A549 treated with CORT108297 at 1 μM for 4 hours (cell line): ENCODE measurements at places on chromosomes 12 and 14. TPM values are rescaled to one million over a fixed set of nuclear protein-coding genes. Genes with fewer than 3 reads are reported as not detected.

TBK1 gene
- 22.3 to 29.5 TPM (median 24.0 TPM) in 5 replicates for total RNA-seq

CLEC2A gene
- not detected in 5 replicates for total RNA-seq

CABP1 gene
- 0.08 to 0.28 TPM (median 0.25 TPM) in 5 replicates for total RNA-seq

SLC6A13 gene
- 0.17 to 0.36 TPM (median 0.33 TPM) in 5 replicates for total RNA-seq

KIF5A gene
- total RNA-seq: 0.10 to 0.36 TPM (median 0.24 TPM) in 5 replicates

ATP5MC2 gene
- total RNA-seq: 597 to 726 TPM (median 680 TPM) in 5 replicates

TTC8 gene
- 39.7 to 43.2 TPM (median 40.8 TPM) in 5 replicates for total RNA-seq

TMTC1 gene
- 0.02 to 0.16 TPM (median 0.06 TPM) in 5 replicates for total RNA-seq

PLEK2 gene
- 20.6 to 29.7 TPM (median 26.1 TPM) in 5 replicates for total RNA-seq

CLEC14A gene
- not detected in 5 replicates for total RNA-seq

COCH gene
- total RNA-seq: 21.4 to 26.9 TPM (median 24.2 TPM) in 5 replicates

NPAS3 gene
- not detected in 5 replicates for total RNA-seq

CSRP2 gene
- 20.3 to 23.1 TPM (median 20.6 TPM) in 5 replicates for total RNA-seq

KRT75 gene
- 0.13 to 0.21 TPM (median 0.16 TPM) in 5 replicates for total RNA-seq

TPPP2 gene
- not detected in 5 replicates for total RNA-seq

DACT1 gene
- total RNA-seq: 0.50 to 0.65 TPM (median 0.59 TPM) in 5 replicates

GPR162 gene
- total RNA-seq: 0.27 to 0.57 TPM (median 0.42 TPM) in 5 replicates

BICDL1 gene
- 2.7 to 4.8 TPM (median 4.3 TPM) in 5 replicates for total RNA-seq

AGAP2 gene
- total RNA-seq: 0.12 to 0.27 TPM (median 0.15 TPM) in 5 replicates

TMCC3 gene
- total RNA-seq: 0.90 to 1.6 TPM (median 1.2 TPM) in 5 replicates

DIO3 gene
- total RNA-seq: 0.03 to 0.08 TPM (median 0.03 TPM) in 3 of 5 replicates, not detected in the others

AHNAK2 gene
- 182 to 238 TPM (median 196 TPM) in 5 replicates for total RNA-seq

CFAP251 gene
- total RNA-seq: 1.1 to 1.3 TPM (median 1.2 TPM) in 5 replicates

C3AR1 gene
- not detected in 5 replicates for total RNA-seq

RTN1 gene
- 0.02 to 0.06 TPM in 2 of 5 replicates, not detected in the others for total RNA-seq

KRT85 gene
- total RNA-seq: 0.02 to 0.06 TPM (median 0.05 TPM) in 3 of 5 replicates, not detected in the others

PLXNC1 gene
- total RNA-seq: 0.06 to 0.27 TPM (median 0.13 TPM) in 5 replicates

SLC39A5 gene
- 0.09 TPM in 2 of 5 replicates, not detected in the others for total RNA-seq

PALS1 gene
- 15.2 to 17.7 TPM (median 16.3 TPM) in 5 replicates for total RNA-seq

GALNT16 gene
- total RNA-seq: 2.4 to 3.8 TPM (median 3.5 TPM) in 5 replicates

LRRC10 gene
- total RNA-seq: not detected in 5 replicates

GPD1 gene
- total RNA-seq: 0.13 to 0.30 TPM (median 0.19 TPM) in 5 replicates

SLC5A8 gene
- total RNA-seq: not detected in 5 replicates

TSPAN19 gene
- not detected in 5 replicates for total RNA-seq

CCDC197 gene
- total RNA-seq: not detected in 5 replicates

P2RX7 gene
- total RNA-seq: not detected in 5 replicates

PIWIL1 gene
- total RNA-seq: 0.03 to 0.10 TPM in 2 of 5 replicates, not detected in the others

MYF6 gene
- total RNA-seq: not detected in 5 replicates

TTC6 gene
- 0.13 to 0.58 TPM (median 0.32 TPM) in 5 replicates for total RNA-seq

WIF1 gene
- not detected in 5 replicates for total RNA-seq

SYNE2 gene
- 8.7 to 11.2 TPM (median 9.8 TPM) in 5 replicates for total RNA-seq

TEX52 gene
- total RNA-seq: not detected in 5 replicates

VRTN gene
- total RNA-seq: not detected in 5 replicates

TAS2R30 gene
- total RNA-seq: 0.05 TPM in 1 of 5 replicates, not detected in the others

CCDC184 gene
- total RNA-seq: 3.1 to 4.2 TPM (median 4.1 TPM) in 5 replicates

ARL6IP4 gene
- 202 to 253 TPM (median 246 TPM) in 5 replicates for total RNA-seq

BRF1 gene
- 24.5 to 29.9 TPM (median 29.6 TPM) in 5 replicates for total RNA-seq

TUBA1B gene
- total RNA-seq: 2,254 to 2,528 TPM (median 2,445 TPM) in 5 replicates

JPH4 gene
- total RNA-seq: 0.03 to 0.05 TPM in 2 of 5 replicates, not detected in the others

ACOT6 gene
- not detected in 5 replicates for total RNA-seq

NANOG gene
- not detected in 5 replicates for total RNA-seq

FAM186B gene
- total RNA-seq: 0.08 to 0.16 TPM (median 0.12 TPM) in 5 replicates

BLOC1S1 gene
- 122 to 154 TPM (median 152 TPM) in 5 replicates for total RNA-seq

MYF5 gene
- not detected in 5 replicates for total RNA-seq
